ENCODE measurements at places on chromosomes 3 and 15.

GRCh38 chr3:40847551-40847992, 322.8 kb downstream of the ZNF621 start:
- peak; percentile 28 for DNase-seq

- no peak for DNase-seq
Observed at GRCh38 chr3:161082063-161082462, 23.1 kb downstream of the B3GALNT1 start.

GRCh38 chr3:150315721-150316120, 92.4 kb upstream of the TSC22D2 start:
- no peak for DNase-seq

GRCh38 chr15:78408355-78408640, 29.7 kb upstream of the IREB2 start:
- no peak for DNase-seq

- DNase-seq, result no peak
Observed at GRCh38 chr3:59817511-59817910, 767.7 kb upstream of the CFAP20DC start.

- peak; percentile 52 for DNase-seq
Observed at GRCh38 chr3:124846189-124846588, 41.0 kb downstream of the ITGB5 start.

GRCh38 chr15:69869291-69869690, 228.4 kb downstream of the TLE3 start:
- no peak for DNase-seq

DNA sequence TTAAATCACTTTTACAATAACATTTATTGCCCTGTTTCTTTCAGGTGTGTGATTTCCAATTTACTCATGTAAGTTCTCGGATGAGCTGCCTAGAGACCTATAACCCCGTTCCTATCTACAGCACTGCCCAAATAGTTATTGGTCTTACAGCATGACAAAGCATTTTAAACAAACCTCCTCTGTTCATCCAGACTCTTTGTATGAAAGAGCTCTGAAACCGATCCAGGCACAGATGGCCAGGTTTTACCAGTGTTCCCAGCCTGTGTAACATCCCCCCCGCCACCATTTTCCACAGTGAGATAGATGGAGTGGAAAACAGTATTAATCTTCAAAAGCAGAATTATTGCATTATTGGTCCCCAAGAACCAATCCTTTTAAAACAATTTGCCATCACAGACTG, 59.0 kb upstream of the SPTSSB start:
- DNase-seq, result no peak

DNA sequence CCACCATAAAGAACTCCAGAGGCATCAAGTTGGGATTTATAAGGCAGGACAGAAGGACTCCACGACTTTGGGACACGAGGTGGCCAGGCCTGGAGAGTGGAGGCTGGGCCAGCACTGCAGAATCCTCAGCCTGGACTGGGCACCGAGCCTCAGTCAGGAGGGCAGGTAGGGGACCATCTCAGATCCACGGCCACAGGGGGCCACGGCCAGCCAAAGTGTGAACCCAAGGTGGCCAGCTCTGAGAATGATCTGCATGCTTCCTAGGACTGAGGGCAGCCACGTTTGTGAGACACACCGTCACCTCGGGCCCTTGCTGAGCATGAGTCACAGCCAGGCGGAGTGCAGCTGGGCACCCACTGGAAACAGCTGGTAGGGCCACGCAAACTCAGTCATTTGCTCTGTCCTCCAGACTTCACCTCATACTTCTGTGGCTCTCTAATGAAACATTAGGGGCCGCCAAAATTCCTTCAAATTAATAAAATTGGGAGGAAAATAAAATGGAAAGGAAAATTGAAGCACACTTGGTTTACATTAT, 65.8 kb downstream of the CTNNB1 start:
- DNase-seq, result no peak

- DNase-seq, result peak; percentile 6
Observed at GRCh38 chr3:66413151-66413751, 87.6 kb downstream of the LRIG1 start.

- DNase-seq, result no peak
Observed at GRCh38 chr3:106167728-106168127, 298.9 kb upstream of the CBLB start.

DNA sequence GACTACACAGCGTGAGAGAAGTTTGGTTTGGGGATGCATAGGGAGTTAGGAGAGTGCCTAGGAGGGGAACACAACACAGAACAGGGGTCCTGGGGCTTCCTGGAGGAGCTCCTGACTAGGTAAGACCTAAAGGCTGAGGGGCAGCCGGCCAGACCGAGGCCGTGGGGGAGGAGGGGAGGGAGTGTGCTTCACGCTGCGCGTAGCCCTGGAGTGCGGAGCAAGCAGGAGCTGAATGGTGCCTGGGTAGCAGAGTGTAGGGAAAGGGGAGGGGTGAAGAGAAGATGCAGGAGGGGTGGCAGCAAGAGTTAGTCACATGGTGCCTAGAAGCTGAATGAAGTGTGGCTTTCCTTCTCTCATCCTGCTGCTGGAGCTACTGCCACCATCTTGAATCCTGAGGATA, 32.4 kb upstream of the HHATL start:
- DNase-seq, result no peak

DNA sequence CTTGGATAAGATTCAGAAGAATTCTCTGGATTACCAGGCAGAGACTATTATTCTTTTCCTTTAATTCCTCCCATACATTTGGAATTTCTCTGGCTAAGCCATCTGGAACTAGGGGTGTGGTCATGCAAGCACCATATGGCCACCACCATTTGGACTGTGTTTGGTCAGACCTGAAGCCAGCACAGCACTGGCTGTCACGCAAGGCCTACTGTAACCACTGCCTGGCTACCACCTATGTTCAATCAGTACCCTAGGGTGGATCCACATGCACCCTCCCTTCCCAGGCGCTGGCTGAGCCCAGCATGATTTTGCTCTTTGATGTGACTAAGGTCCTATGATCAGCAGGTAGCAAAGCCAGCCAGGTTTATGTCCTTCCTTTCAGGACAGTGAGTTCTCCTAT, 287.8 kb upstream of the GOLIM4 start:
- DNase-seq, result no peak

GRCh38 chr15:67307156-67307555, 52.6 kb downstream of the IQCH start:
- no peak for DNase-seq

DNA sequence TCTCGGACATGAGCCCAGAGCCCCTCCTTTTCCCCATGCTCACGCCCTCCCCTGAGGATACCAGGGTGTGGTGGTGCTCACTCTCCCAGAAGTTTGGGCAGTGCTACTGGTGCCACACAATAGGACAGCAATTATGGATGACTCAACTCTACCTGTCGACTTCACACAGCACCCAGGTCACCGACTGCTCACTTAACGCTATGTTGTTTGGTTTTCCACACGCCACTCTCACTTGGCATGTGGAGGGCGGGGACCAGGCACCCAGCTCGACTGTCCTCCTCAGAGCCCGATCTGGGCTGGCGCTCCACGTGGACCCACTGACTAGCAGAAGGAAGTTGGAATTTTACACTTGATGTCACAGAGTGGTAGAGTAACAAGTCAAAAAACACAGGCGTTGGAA, 30.9 kb downstream of the STIMATE start:
- DNase-seq, result no peak

- no peak for DNase-seq
Observed at GRCh38 chr15:89900849-89901248, 7.1 kb upstream of the AP3S2 start.

GRCh38 chr3:77513542-77513941, 473.6 kb downstream of the ROBO2 start:
- DNase-seq, result no peak

GRCh38 chr15:48644827-48645557, 517 bp downstream of the FBN1 start:
- peak; percentile 62 for DNase-seq

DNA sequence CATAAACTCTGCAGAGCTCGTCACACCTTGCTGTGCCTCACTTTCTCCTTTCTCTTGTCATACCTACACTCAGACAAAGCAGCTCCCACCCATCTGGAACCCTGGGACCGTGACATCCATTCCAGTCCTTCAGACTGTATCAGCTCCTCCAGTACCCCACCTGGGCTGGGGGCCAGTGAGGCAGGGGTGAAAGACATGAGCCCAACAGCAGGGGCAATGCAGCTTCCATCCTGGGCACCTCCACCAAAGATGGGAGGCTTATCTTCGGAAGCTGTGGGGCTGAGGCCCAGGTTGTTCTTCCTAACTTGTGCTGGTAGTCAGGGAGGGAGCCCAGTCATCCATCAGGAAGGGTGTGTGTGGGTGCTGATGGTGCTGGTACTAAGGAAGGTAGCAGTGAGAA, 109.2 kb downstream of the EEFSEC start:
- no peak for DNase-seq

DNA sequence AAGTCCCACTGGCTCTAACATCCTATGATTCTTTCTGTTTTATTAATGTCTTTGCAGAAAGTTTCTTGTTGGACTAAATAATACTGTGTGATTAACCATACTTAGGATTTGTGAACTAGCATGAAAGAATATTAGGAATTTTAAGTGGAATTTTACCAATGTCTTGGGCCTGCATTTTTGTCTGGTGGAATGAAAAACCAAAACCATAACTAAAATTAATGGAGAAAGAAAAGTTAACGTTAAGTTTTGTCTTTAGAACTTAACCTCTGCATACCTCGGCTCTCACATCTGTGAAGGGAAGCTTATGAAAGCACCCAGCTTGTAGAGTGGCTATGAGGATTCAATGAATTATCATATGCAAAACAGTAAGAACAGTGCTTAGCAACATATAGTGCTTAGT, 6.5 kb downstream of the FBN1 start:
- DNase-seq, result no peak

DNA sequence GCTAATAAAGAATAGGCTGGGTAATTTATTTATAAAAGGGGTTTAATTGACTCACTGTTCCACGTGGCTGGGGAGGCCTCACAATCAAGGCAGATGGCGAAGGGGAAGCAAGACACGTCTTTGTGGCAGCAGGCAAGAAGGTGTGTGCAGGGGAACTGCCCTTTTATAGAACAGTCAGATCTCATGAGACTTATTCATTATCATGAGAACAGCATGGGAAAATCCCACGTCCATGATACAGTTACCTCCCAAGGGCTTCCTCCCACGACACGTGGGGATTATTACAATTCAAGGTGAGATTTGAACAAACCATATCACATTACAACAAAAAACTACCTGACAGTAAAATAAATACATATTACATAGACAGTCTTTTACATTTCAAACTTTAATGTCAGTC, 414.9 kb downstream of the NAALADL2 start:
- no peak for DNase-seq

DNA sequence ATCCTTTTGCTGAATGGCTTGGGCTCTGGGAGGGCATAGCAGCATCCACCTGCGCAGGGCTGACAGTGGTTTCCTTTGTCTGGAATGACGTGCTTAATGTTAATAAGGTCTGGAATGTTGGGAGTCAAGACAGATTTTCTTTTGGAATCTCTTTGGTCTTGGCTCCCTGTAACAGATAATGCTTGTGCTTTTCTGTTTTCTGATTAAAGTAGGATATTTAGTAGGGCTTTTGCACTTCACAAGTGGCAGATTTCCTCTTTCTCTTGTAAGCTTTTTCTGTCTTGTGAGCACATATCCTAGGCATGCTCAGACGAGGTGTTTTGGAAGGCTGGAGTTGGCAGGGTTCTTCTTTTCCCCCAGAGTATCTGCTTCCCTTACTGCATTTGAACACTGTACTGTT, 189.6 kb downstream of the GHSR start:
- DNase-seq, result peak; percentile 65

- no peak for DNase-seq
Observed at GRCh38 chr3:177948716-177949425, 587.4 kb upstream of the KCNMB2 start.

- peak; percentile 40 for DNase-seq
Observed at GRCh38 chr3:177357352-177358090, 160.2 kb upstream of the TBL1XR1 start.

GRCh38 chr3:153339065-153339464, 177.0 kb downstream of the RAP2B start:
- DNase-seq, result no peak

- no peak for DNase-seq
Observed at GRCh38 chr3:109413049-109413448, 75.7 kb upstream of the DPPA4 start.
